Fibroblast of the aortic adventitia (primary cell): ENCODE measurements at places on chromosomes 13 and 19.

GRCh38 chr19:54208784-54209057 lies 8.1 kb downstream of the RPS9 start:
- DNase-seq = peak; percentile 22

DNA sequence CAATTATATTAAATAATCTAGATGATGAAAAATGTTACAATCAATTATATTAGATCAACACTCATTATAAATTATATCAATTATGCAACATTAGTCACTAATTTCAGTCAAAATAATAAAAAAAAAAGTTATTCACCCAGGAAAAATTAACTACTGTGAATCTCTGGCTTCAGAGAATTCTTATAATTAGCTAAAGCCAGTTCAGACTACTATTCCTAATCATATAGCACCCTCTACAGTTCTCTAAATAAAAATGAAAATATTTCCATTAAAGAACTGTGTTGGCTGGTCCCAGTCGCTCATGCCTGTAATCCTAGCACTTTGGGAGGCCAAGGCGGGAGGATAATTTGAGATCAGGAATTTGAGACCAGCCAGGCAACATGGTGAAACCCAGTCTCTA lies 33.0 kb downstream of the XPO4 start:
- peak; percentile 53 for DNase-seq

DNA sequence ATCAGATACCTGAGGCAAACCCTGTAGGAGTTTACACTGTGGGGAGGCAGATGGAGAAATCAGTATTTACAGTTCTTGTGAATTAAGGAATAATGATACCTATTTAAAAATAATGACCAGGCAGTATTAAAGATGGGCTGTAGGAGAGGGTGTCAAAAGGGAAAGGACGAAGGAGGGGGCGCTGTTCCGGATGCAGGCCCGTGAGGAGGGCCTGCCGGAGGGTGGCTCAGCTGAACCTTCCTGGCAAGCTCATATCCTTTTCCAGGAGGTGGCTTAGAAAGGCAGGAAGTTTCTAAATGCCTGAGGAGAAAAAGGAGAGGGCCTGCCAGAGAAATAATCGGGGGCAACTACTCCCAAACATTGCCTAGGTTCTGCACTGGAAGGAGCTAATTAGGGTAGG lies 46.6 kb downstream of the MBNL2 start:
- no peak for DNase-seq

- DNase-seq = peak; percentile 96
Measured at GRCh38 chr19:778910-779653, 18.2 kb upstream of the PTBP1 start.

- DNase-seq = no peak
Measured at GRCh38 chr13:62305756-62306155, 890.1 kb upstream of the PCDH20 start.

GRCh38 chr13:21929400-21929799 lies 258.5 kb downstream of the FGF9 start:
- DNase-seq = no peak
